ENCODE measurements at places on chromosomes 11 and 22.

- no peak for DNase-seq
These were observed 15.4 kb upstream of the GDPD4 start for GRCh38 chr11:77316733-77317342.

GRCh38 chr11:96384156-96384555 lies 5.6 kb downstream of the CCDC82 start:
- DNase-seq: no peak

GRCh38 chr22:24847490-24847889 lies 41.5 kb downstream of the SGSM1 start:
- DNase-seq: no peak

DNA sequence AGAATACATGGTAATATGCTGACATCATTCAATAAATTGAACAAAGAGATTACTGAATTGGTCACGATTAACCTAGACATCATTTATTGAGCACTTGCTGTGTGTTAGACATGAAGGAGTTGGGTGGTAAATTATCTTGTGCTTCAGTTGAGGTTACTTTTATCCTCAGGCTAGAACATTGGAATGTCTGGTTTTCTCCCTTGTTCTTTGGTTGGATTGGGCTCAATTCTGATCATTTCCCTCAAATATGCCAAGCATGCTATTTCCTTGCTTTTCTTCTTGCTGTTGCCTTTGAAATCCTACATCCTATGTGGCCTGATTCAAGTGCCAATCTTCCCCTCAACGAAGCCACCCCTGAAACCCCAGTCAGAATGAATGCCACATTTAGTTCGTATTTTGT lies 65.8 kb downstream of the DEUP1 start:
- no peak for DNase-seq

DNA sequence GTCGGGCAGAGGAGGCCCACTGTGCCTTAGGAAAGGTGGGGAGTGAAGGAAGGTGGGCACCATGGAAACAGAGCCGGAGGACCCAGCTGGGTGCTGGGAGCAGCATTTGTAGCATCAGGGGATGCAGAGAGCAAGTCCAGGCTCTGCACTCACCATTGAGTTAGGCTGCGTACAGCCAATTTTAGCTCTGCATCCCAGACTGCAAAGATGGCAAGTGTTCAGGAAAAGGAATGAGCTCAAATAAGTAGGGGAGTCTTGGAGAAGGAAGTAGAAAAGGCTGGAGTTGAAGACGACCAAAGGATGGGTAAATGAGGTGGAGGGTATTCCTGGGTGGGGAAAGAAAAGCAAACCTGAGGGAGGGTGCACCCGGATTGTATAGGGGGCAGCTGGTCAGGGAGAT lies 31.6 kb upstream of the ETS1 start:
- DNase-seq: no peak

Measured in NB4 (cell line).